ENCODE measurements at places on chromosomes 12 and 14.

DNA sequence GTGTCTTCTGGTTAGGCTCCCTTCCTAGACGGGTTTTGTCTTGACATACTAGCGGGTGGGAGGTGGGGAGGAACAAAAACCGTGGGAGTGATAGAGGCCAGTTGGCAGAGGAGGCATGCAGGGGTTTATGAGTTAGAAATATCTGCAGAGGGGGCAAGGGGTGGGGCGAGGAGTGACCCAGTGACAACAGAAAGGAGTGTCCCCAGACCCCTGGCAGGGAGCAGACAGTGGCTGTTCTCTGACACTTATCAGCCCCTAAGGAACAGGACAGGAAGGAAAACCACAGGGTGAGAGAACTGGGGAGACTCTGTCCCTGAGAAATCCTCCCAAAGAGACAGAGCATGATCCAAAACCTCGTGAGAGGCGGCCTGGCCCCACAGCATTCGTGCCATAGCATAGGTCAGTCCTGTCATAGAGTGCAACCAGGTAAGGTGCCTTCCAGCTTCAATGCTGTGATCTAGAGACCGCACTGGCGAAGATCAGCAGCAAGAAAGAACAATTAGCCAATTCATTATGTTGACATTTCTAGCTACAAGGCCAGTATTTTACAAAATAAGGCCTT is 141.4 kb downstream of the CRADD start:
- no peak for DNase-seq

- DNase-seq, result no peak
Measured at GRCh38 chr12:3961591-3961990, 88.4 kb upstream of the PARP11 start.

- DNase-seq, result no peak
Measured at GRCh38 chr12:31876568-31877424, 82.4 kb upstream of the RESF1 start.

DNA sequence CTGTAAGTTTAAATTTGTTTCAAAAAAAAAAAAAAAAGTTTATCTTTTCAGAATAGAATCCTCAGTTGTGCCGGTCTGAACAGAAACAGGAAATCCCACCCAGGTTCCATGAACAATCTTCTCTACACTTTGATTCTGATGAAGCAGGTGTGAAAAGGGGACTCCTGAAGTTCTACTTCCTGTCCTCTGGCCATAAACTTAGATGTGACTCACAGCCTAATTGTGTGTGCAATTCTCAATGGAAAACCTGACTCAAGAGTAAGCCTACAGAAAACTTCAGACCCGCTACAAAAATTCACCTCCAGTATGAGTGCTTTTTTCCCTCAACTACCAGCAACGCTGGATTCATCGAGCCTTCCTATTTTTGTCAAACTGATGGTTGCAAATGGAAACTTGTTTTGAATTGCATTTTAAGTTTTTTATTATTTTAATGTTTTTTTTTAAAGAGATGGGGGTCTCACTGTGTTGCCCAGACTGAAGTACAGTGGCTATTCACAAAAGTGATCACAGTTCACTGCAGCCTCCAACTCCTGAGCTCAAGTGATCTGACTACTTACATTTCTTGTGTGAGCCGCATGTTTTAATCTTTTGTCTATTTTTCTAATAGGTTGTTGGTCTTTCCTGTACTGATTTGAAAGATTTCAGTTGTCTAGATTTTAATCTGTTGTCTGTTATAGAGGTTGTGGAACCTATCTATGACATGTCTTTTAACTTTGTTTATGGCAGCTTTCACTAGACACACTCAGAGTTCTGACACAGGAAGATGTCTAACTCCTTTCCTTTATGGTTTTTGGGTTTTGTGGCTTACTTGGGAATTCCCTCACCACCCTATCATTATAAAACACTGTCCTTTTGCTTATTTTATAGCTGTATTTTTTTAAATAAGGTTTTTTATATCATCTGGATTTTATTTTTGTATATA is 37.6 kb downstream of the ATG14 start:
- peak; percentile 8 for DNase-seq

GRCh38 chr14:106228541-106229158 is 702.3 kb downstream of the TMEM121 start:
- peak; percentile 76 for DNase-seq

DNA sequence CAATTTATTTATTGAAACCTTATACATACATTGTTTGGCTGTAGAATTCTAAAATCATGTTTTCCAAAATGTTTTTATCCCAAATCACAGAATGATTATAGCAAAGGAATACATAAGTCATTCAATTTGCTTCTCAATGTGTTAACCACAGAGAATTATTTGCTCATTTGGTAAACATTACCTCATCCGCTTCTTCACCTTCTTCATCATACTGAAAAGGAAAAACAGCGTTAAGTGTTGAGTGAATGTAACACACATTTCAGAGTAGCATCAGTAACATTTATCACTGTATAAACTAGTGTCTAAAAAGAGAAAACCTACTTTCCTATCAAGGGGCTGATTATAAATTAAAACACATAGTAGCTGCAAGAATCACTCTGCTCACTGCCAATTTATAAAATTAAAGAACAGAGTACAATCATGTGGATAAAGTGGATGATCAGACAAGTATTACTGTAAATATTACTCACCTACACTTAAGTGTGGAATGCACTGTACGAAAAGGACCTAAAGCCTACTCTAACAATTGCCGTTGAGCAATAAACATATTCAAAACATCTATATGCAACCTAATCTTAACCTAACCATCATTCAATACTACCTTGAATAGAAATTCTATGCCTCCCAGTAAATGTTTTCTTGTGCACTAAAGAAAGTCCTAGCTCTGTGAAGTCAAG is 18.1 kb upstream of the PHLDA1 start:
- DNase-seq, result no peak

- DNase-seq, result no peak
Measured at GRCh38 chr14:94066089-94066676, 14.8 kb downstream of the DDX24 start.

DNA sequence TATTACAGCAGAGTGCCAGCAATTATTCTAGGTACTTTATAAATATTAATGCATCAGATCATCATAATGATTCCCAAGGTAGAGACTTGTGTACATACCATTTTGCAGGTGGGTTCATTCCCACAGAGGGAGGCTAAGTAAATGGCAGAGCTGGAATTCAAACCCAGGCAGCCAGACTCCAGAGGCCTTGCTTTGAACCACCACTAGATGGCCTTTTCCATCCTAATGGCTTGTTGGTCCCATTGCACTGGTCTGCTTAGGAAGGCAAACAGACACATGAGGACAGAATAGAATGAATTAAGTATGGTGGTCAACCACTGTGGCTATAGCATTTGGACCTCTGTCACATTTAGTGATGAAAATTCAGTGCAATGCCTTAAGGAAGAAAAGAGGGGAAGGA is 158.7 kb downstream of the METTL25 start:
- DNase-seq, result no peak

DNA sequence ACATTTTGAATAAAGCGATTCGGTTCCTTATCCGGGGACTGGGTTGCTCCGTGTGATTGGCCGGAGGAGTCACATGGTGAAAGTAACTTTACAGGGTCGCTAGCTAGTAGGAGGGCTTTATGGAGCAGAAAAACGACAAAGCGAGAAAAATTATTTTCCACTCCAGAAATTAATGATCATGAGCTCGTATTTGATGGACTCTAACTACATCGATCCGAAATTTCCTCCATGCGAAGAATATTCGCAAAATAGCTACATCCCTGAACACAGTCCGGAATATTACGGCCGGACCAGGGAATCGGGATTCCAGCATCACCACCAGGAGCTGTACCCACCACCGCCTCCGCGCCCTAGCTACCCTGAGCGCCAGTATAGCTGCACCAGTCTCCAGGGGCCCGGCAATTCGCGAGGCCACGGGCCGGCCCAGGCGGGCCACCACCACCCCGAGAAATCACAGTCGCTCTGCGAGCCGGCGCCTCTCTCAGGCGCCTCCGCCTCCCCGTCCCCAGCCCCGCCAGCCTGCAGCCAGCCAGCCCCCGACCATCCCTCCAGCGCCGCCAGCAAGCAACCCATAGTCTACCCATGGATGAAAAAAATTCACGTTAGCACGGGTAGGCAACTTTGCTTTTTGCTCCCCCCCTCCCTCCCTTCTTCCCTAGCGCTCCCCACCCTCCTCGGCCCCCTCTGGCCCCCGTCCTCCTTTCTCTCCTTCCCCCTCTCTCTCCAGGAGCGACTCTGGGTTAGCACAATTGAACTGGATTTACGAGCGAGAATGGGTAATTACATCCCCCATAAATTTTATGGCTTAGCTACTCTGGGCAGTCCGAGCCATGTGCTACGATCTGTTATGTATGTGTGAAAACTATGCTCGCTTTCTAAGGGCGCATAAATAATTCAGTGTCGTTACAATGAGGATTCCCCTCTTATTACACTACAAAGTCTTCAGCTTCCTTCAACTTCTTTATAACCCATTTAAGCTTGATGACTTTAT is at the start of gene HOXC4:
Gene HOXC4 (plus strand): TSS at position 85 of the 991 bp plus-strand sequence. CDS start 88 bp downstream, at position 173.
- DNase-seq, result no peak

DNA sequence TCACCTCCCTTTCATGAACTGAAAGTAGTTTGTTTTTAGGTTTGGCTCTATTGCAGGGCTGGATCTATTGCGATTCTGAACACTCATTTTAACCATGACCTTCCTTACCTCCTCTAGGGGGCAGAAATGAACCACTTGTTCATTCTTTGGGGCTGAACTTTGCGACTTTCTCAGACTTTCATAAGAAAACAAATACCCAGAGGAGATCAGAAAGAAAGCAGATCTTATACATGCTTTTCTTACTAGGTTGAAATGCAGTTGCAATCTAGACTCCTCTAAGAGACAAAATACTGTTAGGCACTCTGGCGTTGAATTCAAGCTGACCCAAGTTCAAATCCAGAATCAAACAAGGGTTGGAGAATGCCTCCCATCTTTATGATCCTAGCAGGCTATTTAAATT is 32.6 kb upstream of the PLEKHG3 start:
- DNase-seq, result peak; percentile 27

DNA sequence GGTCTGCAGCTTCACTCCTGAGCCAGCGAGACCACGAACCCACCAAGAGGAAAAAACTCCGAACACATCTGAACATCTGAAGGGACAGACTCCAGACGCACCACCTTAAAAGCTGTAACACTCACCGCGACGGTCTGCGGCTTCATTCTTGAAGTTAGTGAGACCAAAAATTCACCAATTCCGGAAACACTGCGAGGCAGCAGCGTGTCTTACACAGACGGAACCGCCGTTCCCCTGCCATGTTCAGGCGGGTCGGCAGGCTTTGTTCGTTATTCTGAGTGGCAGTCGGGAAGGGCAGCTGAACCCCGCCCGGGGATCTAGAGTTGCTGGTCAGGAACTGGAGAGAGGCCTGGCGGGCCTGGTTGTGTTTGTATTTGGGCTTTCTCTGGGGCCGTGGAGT is 20.3 kb upstream of the LPCAT3 start:
- DNase-seq, result no peak

GRCh38 chr12:111451649-111452129 is 46.0 kb downstream of the SH2B3 start:
- DNase-seq, result peak; percentile 68

GRCh38 chr12:26851031-26851809 is 18.2 kb upstream of the ITPR2 start:
- no peak for DNase-seq

DNA sequence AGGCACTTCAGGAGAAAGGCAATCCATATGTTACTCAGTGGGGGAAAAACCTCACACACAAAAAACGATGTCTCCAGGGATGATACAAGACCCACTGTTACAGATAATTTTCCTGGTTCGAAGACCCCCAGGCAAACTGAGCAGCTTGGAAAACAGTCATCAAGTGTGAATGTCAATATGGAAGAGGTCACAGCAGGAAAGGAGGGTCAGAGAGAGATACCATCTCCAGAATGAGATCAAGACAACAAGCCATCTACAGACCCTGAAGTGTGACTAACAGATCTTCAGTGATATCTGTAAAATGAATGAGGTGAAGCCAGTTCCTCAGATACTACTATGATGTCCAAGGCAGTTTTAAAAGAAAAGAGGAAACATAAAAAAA is 28.6 kb downstream of the GNS start:
- no peak for DNase-seq

- peak; percentile 4 for DNase-seq
Measured at GRCh38 chr12:62933602-62934238, 1.2 kb downstream of the PPM1H start.

DNA sequence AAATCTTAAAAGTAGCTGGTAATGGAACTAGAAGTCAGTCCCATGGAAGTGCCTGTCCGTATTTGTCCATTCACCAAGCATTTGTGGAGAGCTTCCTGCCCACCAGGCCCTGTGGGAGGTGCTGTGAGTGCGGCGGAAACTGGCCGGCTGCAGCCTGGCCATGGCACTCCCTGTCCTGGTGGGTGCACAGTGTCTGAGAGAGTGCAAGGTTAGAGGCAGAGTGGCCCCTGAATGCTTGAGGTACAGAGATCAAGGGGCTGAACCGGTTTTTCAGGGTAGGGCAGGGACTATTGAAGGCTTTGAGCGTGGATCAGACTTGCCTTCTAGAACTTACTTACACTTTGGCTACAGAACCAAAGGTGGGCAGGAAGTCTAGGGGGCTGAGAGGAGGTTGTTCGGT is 92.9 kb downstream of the ESR2 start:
- DNase-seq, result no peak

GRCh38 chr12:92299744-92300143 is 154.1 kb upstream of the BTG1 start:
- no peak for DNase-seq

DNA sequence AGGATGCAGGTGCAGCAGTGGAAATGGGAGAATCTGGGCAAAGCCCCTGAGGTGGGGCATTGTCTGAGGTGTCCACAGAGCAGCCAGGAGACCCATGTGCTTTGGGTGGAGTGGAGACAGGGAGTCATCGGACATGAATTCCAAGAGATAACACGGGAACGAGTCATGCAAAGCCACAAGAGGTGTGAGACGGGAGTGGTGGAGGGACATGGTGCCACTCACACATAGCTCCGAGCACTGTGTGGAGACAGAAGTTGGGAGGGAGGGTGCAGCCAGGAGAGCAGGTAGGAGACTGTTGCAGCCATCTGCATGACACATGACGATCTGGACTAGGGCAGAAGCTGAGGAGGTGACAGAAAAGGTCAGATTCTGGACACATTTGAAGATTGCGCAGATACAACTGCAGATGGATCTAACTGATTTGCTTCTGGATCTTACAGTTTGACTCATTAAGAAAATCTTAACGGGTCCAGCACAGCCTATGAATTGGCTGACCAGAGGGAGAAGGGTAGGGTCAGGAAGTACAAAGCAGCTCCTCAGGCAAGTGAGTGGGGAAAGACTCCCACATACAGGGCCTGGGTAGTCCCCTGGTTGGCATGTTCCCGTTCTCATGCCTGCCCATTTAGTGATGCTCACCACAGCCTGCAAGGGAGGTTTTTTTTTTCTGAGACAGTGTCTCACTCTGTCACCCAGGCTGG is 379.8 kb downstream of the FUT8 start:
- no peak for DNase-seq

GRCh38 chr14:89899917-89900663 is 54.4 kb downstream of the EFCAB11 start:
- no peak for DNase-seq

- DNase-seq, result peak; percentile 19
Measured at GRCh38 chr12:96143392-96143791, 50.8 kb upstream of the ELK3 start.

GRCh38 chr14:73811164-73811503 is 40.5 kb upstream of the PTGR2 start:
- no peak for DNase-seq

All from thymus (tissue), 14 donors.